ENCODE measurements at places on chromosomes 1 and 21.

GRCh38 chr1:217847643-217848042, 216.5 kb downstream of the SPATA17 start:
- no peak overlapping the region for H3K27ac ChIP-seq
- no peaks in the 10 kb centered on the region for H3K27me3 ChIP-seq
- H3K4me3 ChIP-seq: no peak overlapping the region
- no peaks in the 10 kb centered on the region for H3K4me1 ChIP-seq
- DNase-seq: no peak

- no peaks in the 10 kb centered on the region for H3K4me1 ChIP-seq
- no peak overlapping the region for H3K27ac ChIP-seq
- H3K4me3 ChIP-seq: no peak overlapping the region
- H3K36me3 ChIP-seq: no peaks in the 10 kb centered on the region
- no peak for DNase-seq
Observed at GRCh38 chr1:66598670-66599069, 64.7 kb downstream of the SGIP1 start.

- DNase-seq: no peak
Observed at GRCh38 chr21:42587036-42587435, 66.4 kb upstream of the PDE9A start.

- no peak for DNase-seq
Observed at GRCh38 chr1:11394592-11395245, 84.2 kb upstream of the DISP3 start.

- no peaks in the 10 kb centered on the region for H3K4me1 ChIP-seq
- no peak overlapping the region for H3K27ac ChIP-seq
- no peak for DNase-seq
- H3K4me3 ChIP-seq: no peak overlapping the region
Observed at GRCh38 chr21:25189497-25189896, 417.8 kb downstream of the MRPL39 start.

DNA sequence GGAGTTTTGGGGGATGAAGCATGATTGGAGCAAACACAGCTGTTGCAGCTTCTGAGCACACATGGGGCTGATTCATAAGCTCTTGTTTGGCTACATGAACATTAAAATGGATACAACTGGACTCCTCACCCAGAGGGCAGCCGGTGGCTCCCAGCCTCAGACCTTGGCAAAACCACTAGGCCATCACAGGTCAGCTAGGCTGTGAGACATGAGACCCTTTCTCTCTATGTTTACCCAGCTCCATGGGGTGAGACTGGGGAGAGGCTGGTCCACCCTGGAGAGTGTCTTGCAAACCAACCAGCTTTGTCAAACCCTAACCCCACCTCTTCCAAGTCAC, 388.7 kb downstream of the PTPRU start:
- no peaks in the 10 kb centered on the region for H3K4me1 ChIP-seq
- DNase-seq: no peak
- H3K4me3 ChIP-seq: no peak overlapping the region
- H3K27me3 ChIP-seq: no peaks in the 10 kb centered on the region
- H3K36me3 ChIP-seq: no peaks in the 10 kb centered on the region

Measured in breast epithelium (tissue), 4 donors.